Activated T-helper 2 cell treated with anti-CD3 and anti-CD28 coated beads, Interferon-gamma antibody, Interleukin-2, Interleukin-4, amounts not matched to agents 10 μg/mL and 5 μg/mL and 100 μg/mL, durations not matched to agents 14 hours and 24 hours and 36 hours (primary cell): ENCODE measurements at places on chromosomes 5 and 9. TPM values are rescaled to one million over a fixed set of nuclear protein-coding genes. Genes with fewer than 3 reads are reported as not detected.

PLAC8L1 gene
- 0.71 and 0.74 TPM in 2 replicates for total RNA-seq

PCDHGA8 gene
- 0.07 and 0.23 TPM in 2 replicates for total RNA-seq

PGM5 gene
- 0.07 TPM in 1 of 2 replicates, not detected in the other for total RNA-seq

SPINK1 gene
- total RNA-seq: not detected in 2 replicates

ISL1 gene
- total RNA-seq: not detected in 2 replicates
